ENCODE measurements at places on chromosomes 11 and 22.

DNA sequence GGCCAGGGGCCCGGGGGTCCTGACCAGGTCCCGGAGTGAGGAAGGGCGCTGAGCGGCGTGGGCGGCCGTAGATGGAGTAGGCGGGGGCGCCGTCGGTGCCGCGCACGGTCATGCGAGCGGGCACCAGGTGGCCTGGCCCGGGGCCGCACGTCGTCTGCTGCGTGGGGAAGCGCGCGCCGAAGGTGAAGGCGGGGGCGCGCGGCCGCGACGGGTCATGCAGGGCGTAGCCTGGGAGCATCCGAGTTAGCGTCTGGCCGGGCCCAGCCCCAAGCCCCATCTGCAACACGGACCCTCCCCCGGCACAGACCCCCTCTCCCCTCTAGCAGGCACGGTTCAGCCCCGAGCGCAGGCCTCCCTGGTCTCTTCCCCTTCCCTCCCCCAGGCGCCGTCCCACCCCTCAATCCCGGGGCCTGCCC lies 1.7 kb upstream of the TYMP start:
- DNase-seq: no peak

- no peak for DNase-seq
Observed at GRCh38 chr11:61718621-61719302, 33.7 kb upstream of the MYRF start.

- DNase-seq: no peak
Observed at GRCh38 chr11:114319716-114320328, 23.6 kb downstream of the NNMT start.

GRCh38 chr22:35797411-35797810 lies 79.7 kb downstream of the APOL5 start:
- DNase-seq: no peak

DNA sequence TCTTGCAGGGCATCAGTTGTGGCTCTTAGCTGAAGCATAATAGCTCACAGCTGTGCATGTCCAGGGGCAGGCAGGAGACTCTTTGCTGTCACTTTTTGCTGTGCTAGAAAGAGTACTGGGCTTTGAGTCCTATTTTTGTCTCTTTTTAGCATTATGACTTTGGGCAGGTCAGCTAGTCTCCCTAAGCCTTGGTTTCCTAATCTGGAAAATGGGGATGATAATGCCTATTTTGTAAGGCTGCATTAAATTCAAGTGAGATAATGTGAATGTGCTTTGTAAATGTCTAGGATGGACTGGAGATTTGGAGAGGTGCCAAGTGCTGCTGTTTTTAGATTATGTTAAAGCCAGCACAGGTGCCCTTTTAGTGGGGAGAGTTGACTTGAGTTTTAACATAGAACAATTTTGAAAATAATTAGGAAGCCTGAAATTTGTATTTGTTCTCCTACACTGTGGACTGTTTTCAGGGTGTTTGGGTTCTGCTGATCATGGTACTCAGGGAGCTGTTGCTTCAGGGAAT lies 19.1 kb downstream of the CABIN1 start:
- DNase-seq: no peak

DNA sequence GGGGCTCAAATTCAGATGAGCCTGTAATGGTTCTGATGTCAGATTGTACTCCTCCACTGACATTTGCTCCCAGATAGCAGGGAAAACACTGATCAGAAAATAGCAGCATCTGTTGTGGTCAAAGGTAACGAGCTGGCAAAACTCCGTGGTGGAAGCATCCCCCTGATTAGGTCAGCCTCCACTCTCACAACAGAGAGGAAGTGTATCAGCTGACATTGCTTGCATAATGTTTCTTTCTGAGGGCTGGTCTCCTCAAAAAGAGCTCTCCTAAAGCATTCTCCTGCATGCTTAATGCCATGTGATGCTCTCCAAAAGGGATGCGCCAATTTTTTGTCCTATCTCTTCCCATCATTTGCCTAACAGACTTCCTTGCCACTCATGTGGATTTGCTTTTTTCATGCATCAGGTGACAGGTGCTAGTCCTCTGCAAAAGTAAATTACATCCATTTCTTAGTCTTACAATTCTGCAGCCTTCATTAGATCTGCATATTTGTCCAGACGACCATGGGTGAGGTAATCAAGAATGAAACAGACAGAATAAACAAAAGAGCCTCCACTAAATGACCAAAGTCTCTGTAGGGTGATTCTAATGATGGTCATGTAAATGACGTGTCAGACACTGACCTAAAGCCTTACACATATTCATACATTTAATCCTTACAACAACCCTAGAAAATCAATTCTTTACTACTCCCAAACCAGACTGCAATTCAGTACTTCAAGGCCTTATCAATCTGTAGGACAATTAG lies 6.4 kb upstream of the TENM4 start:
- DNase-seq: no peak

DNA sequence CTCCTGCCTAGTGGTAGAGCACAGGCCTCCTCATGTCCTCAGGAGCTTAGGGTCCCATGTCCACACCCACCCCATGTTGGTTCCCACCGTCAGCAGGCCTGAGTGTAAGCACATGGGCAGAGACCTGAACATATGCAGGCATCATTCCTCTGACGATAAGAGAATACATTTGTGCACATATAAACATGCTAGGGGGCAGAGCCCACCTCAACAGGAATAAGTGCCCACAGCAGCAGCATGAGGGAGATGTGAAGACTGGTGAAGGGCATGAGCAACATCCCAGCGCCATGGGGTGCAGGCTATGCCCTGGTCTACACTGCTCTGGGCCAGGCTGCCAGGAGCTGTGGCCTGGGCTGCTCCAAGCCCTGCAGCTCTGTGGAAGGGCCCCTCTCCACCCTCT lies 16.9 kb downstream of the ADORA2A start:
- DNase-seq: no peak

DNA sequence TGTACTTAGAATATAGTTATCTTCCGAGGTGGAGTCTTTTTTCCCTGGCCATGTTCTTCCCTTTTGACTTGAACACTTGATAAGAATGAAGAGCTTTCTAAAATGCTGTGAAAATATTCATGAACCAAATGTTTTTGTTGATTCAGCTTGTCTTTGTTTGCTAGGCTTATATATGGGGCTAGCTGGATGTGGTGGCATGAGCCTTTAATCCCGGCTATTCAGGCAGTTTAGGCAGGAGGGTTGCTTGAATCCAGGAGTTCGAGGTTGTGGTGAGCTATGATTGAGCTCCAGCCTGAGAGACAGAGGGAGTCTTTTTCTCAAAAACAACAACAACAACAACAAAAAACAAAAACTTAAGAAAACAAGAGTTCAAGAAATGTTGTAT lies 23.1 kb downstream of the CBL start:
- no peak for DNase-seq

DNA sequence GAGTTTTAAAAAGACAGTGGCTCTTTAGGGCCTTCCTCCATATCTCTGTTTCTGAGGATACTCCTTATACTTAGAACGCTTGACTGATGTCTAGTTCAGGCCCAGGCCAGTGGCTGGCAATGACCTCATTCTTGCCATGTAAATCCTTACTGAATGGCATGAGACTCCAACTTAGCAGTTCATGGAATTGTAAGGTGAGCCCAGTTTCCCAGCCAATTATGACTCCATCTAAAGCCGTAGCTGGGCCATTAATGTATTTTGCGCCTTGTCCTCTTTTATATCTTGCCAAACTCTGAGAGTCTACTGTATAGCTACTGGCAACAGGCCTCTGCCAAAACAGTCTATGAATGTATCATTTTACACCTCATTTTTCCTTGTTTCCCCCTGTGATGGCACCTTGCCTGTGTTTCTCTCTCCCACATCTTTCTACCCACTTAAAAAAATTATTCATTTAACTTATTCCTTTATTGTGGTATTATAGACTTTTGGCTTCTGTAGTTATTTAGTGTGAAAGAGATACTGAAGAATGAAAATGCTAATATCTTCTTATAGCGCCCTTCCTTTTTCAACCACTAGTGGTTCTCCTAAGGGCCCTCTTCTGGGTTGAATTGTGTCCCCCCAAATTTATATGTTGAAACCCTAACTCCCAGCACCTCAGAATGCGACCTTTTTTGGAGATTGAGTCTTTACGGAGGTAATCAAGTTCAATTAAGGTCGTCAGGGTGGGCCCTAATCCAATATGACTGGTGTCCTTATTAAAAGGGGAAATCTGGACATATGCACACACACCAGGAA lies 67.4 kb downstream of the ZNRF3 start:
- DNase-seq: no peak

Data from stimulated activated CD8-positive, alpha-beta memory T cell treated with anti-CD3 and anti-CD28 coated beads, Interleukin-2, amount 100 ng/mL, for 1 hour (primary cell).